Common myeloid progenitor, CD34-positive (primary cell): ENCODE measurements at places on chromosomes 3 and 15.
A peak's percentile ranks its signal among the peaks of the same experiment; 100 is the strongest.

DNA sequence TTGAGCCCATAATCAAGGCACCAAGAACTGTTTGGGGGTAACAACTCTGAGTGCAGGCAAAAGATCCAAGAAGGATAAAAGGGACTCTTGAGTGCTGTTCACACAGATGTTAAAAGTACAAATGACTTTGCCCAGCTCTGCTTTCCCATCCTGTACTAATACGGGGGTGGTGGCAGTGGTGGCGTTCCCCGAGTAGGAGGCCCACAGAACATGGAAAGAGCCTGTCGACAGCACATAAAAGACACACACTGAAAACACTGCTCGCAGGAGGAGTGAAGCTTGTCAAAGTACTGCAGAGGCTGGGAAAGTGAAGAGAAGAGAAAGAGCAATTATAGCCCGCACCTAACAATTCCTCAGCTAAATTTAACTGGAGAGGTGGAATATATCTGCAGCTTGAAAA lies 40.9 kb downstream of the HACD2 start:
- DNase-seq: no peak

GRCh38 chr3:364287-364686 lies 167.7 kb downstream of the CHL1 start:
- no peak for DNase-seq

- DNase-seq: no peak
Observed at GRCh38 chr15:68187559-68187958, 17.6 kb downstream of the CALML4 start.

- no peak for DNase-seq
Observed at GRCh38 chr3:23650371-23651140, 155.2 kb upstream of the UBE2E1 start.

DNA sequence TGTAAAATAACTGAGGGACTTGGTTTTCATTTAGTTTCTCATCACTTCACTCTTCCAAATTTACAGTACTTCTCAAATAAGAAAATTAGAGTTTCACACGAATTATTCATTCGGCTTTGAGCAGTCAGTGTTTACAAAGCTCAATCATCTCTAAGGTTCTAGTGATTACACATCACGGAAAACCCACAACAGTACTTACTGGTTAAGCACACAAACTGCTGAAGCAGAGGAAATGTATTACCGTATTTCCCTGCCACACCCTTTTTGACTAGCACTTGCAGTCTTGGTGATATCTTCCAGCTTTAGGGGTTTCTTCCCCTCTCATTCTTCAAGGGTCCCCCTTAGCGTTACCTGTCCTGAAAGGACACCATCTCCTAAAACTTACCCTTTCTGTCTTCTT lies 164.8 kb upstream of the CDIN1 start:
- no peak for DNase-seq

DNA sequence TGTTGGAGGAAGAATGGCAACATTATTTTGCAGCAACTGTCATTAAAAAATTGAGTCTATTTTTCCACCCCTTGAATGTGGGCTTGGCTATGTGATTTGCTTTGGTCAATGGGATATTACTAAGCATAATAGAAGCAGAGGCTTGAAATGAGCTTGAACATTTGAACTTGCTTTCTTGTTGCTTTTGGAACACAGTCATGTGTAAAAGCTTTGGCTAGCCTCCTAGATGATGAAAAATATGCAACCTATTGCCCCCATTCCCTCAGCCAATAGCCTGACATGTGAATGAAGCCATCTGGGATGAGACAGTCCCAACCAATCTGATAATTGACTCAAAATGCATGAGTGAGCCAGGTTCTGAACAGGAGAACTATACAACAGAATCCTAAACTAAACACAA lies 78.4 kb downstream of the PLSCR2 start:
- no peak for DNase-seq

- peak; percentile 16 for DNase-seq
Observed at GRCh38 chr3:39106851-39107387, 508 bp downstream of the GORASP1 start.
